ENCODE measurements at places on chromosomes 2 and 18.

DNA sequence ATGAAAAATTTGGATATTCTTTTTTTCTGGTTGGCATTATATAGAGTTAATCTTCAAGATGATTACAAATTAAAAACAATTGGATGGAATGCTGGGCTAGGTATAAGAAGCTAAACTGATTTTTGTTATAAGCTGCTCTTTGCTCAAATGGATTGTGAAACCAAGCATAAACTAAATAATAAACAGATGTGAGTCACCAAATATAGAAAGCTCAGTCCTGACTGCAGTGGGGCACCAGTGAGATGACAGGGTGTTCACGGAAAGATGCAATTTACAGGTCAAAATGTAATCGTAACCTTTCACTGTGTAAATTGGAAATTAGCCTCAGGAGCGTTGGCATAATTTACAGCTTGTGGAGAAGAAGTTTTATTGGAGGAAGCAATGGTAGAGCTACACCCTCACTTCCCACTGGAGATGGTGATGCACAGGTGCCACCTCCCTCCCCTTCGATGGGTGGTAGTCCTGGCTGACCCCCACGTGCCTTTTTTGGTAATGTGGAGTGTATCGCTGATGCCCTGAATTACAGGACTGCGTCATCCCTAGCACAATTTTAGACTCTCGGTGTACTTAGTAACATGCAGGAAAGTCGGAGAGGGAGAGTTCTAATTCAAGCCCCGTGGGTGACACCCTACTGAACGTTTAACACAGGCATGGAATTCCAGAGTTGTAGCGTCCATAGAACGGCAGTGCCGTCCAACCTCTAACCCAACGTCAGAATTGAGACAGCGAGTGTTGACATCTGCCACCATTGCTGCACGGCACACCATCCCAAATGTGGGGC, 73.9 kb upstream of the NFATC1 start:
- no peak for DNase-seq

DNA sequence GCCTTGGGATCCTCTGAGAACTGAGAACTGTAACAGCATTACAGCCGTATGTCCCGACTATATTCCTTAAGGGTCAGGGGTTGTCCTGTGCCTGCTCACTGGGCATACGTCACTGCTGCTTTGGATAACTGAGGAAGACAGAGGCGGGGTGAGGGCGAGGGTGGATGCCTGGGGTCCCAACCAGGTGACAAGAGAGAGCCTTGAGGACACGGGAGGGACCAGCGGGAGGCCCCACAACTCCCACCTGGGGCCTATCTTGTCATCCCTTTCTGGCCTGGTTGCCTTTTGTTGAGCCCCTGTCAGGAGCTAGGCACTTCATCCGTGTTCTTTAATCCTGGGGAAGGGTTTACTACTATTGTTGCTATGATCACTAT, 28.8 kb downstream of the INPP5D start:
- DNase-seq: no peak

DNA sequence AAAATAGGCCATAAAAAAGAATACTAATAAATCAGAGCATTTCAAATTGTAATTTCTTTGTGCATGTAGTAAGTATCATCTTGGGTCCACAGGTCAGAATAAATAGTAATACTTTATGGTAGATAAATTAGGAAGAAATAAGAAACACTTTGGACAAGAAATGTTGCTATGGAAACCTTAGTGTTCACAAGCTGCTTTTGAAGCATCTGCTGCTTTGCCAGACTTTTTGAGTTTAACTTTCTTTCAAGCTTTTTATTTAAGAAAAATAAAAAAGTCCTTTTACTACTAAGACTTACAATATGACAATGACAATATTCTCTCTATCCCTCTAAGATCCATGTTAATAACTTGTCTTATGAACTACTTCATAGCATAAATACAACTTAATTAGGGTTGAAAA, 690.7 kb upstream of the FSHR start:
- no peak for DNase-seq

DNA sequence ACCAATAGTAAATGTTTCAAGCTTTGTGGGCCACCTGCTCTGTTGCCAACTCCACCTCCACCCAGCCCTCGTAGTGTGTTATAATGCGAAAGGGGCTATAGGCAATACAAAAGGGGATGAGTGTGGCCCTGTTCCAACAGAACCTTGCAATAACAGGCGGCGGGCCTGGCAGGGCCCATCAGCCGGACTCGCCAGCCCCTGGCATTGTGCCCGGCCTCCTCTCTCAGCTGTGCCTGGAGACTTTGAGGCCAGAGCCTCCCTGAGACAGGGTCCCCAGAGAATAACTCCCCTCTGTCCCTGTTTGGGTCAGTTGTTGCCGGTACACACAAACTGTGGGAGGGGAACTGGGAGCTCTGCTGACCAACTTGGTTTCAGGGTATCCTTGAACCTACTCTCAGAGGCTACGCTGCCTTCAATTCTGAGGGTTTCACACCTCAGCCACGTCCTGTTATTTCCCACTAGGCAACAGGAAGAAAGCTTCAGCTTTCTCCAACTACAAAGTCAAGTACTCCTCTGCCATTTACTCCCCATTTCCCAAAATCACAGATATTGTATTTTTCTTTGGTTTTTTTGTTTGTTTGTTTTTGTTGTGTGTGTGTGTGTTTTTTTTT, 58.0 kb upstream of the ZNF236 start:
- DNase-seq: no peak

DNA sequence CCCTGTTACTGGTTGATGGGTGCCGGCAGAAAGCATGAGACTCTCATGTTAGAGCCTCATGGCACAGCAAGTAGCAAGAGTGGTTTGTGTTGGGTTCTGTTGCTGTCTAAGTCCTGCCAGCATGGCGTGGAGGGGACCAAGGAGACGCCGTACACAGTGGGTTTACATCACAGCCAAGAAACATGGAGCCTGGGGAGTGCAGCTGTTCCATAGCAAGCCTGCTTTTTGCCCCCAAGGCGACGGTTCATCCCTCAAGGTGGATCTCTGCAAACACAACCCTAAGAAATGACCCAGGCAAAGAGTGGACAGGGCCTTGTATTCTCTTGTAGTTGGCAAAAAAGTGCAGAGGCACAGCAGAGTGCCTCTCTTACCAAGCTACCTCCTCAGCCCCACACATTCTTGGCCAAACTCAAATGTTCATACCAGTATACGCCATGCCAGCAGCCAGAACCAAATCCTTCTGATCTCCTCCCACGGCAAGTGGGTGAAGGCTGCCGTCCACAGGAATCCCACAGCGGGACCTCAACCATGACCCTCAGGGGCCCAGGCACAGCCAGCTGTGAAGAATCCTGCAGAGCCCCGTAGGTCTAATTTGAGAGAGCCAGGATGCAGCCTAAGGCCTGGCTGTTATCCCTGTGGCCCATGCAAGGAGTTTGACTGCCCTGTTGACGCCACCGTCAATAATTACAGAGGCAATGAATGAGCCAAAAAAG, 19.0 kb downstream of the SNED1 start:
- DNase-seq: no peak

- peak; percentile 22 for DNase-seq
These were observed 119.5 kb upstream of the MCFD2 start for GRCh38 chr2:47034973-47035609.

DNA sequence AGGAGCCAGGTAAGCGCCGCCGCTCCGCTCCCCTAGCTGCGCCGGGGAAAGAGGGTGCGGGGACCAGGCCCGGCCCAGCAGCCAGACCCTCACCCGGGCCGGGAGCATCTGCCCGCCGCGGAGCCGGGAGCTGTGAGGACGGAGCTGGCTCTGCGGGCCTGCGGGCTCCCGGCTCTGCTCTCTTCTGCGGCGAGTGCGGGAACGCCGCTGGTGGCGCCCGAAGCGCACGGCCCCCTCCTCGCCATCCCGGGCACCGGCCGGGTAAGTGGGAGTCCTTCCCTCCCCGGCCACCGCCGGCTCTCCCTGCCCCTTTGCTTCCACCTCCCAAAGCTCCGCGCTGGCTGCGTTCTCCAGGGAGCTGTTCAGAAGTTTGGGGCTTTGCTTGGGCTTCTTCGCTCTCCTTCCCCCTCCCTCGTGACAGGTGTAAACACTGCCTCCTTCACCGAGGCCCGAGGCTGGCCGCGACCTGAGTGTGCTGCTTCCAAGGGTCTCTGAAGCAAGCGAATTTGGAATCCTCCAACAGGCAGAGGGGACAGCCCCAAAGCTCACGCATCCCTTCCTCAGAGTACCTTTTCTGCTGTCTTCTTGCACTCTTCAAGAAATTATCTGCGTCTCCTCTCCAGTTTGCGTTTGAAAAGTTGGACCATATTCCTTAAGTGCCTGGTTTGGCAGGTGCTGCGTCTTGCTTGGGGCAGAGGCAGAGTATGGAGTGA, 632 bp downstream of the AFTPH start:
- peak; percentile 56 for DNase-seq

Data from activated naive CD8-positive, alpha-beta T cell treated with anti-CD3 and anti-CD28 coated beads, Interleukin-2, amount 50 U/mL, for 24 hours (primary cell).